Stimulated activated CD8-positive, alpha-beta memory T cell treated with anti-CD3 and anti-CD28 coated beads, Interleukin-15, amount 100 ng/mL, for 4 hours (primary cell): ENCODE measurements at places on chromosomes 12 and 14.

DNA sequence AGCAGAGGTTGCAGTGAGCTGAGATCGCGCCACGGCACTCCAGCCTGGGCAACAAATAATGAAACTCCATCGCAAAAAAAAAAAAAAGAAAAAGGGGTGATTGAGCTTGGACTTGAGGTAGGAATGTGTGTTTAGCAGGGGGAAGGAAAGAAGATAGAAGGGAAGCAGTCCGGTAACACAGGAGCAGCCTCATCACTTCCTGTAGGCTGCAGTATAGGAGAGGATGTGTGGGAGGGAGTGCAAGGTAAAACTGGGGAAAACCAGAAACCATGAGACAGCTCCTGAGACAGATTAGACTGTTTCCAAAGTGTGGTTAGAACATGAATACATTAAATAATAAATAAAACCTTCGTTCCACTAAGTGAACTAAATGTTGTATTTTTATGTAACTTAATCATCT, 49.2 kb downstream of the FGD4 start:
- DNase-seq = no peak

- DNase-seq = no peak
Measured at GRCh38 chr12:13597837-13598236, 383.6 kb downstream of the GRIN2B start.

- no peak for DNase-seq
Measured at GRCh38 chr12:88391556-88391955, 188.7 kb downstream of the KITLG start.

GRCh38 chr14:38409071-38409705, 153.3 kb upstream of the CLEC14A start:
- DNase-seq = no peak

- DNase-seq = no peak
Measured at GRCh38 chr14:68643673-68644072, 149.2 kb downstream of the ZFP36L1 start.

GRCh38 chr12:111428728-111429175, 23.0 kb downstream of the SH2B3 start:
- no peak for DNase-seq

DNA sequence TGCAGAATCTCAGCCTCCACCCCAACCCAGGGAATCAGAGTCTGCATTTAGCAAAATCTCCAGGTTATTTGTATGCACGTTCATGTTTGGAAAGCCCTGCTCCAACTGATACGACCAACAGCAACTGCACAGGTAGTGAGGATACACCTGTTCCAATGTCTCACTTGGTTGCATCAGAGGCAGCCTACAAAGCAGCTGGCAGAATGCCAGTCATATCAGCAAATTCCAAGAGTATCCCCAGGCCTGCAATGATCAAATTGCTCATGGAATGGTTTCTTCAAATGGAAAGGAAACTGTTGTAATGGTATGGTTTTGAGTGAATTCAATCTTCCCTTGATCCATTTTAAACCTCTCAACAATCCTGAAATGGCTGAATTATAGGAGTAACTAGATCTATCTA, 75.4 kb downstream of the GRIP1 start:
- no peak for DNase-seq

GRCh38 chr14:55223364-55223763, 32.0 kb upstream of the DLGAP5 start:
- DNase-seq = no peak

DNA sequence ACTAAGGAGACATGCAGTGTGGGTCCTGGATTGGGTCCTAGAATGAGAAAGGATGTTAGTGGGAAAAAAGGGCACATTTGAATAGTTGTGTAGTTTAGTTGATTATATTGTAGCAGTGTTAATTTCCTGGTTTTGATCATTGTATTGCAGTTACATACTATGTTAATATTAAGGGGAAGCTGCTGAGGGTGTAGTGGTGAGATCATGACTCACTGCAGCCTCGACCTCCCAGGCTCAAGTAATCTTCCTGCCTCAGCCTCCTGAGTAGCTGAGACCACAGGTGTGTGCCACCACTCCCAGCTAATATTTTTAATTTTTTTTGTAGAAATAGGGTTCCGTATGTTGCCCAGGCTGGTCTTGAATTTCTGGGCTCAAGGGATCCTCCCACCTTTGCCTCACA, 21.7 kb downstream of the BORCS5 start:
- DNase-seq = no peak

- no peak for DNase-seq
Measured at GRCh38 chr12:113837084-113837483, 129.0 kb downstream of the RBM19 start.

DNA sequence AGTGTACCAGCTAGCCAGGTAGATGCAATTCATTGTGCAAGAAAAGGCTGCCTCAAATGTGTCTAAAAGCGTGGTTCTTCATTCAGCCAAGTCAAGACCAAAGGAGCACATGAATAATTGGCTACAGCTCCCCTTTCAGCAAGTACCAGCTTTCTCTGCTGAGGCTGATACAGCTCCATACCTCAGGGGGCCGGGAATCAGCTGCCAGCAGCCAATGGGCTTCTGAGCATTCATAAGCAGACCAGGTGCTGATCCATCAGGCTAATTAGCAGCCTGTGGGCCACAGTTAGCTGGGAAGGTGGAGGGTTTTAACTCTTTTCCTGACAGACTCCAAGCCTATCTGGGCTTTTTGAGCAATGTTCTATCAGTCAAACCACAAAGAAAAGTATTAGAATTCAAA, 264.7 kb downstream of the APAF1 start:
- no peak for DNase-seq

GRCh38 chr14:34796902-34797301, 78.3 kb downstream of the BAZ1A start:
- no peak for DNase-seq

DNA sequence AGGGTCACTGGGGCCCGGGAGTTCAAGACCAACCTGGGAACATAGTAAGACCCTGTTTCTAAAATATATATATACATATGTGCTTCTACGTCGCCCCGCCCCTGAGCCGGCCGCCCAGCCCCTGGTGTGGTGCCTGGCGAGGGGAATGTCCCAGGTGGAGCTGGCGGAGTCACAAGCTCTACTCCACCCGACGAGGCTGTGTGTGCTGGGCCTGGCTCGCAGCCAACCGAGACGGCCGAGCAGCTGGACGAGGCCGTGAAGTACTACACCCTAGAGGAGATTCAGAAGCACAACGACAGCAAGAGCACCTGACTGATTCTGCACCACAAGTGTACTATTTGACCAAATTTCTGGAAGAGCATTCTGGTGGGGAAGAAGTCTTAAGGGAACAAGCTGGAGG, 22.1 kb upstream of the ITPK1 start:
- DNase-seq = no peak

- no peak for DNase-seq
Measured at GRCh38 chr12:57741413-57741789, 2.9 kb upstream of the AGAP2 start.

DNA sequence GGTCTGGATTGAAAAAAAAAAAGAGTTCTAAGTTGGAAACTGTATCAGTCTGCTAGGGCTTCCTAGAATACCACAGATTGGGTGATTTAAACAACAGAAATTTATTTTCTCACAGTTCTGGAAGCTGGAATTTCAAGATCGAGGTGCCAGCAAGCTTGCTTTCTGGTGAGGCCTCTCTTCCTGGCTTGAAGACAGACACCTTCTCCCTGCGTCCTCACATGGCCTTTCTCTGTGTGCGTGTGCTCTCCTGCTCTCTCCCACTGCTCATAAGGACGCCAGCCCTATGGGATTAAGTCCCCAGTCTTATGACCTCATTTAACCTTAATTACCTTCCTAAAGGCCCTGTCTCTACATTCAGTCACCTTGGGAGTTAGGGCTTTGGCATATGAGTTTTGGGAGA, 215.5 kb downstream of the PIK3C2G start:
- no peak for DNase-seq

DNA sequence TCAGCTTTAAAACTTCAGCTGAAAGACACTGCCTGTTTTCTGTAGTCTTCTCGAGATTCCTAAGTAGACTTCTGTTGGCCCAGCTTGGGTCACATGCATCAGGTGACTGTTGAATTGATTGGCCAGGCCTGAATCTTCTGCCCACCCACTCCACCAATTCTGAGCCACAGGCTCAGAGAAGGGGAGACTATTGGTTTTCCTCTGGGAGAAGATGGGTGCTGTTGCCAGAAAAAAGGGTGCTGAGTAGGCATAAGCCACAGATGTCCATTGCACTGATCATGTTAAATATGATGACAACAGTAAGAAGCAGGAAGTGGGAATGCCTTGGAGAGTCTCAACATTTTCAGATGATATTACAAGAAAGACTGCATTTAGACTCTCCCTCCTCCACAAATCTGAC, 6.8 kb upstream of the SPTLC2 start:
- DNase-seq = no peak

DNA sequence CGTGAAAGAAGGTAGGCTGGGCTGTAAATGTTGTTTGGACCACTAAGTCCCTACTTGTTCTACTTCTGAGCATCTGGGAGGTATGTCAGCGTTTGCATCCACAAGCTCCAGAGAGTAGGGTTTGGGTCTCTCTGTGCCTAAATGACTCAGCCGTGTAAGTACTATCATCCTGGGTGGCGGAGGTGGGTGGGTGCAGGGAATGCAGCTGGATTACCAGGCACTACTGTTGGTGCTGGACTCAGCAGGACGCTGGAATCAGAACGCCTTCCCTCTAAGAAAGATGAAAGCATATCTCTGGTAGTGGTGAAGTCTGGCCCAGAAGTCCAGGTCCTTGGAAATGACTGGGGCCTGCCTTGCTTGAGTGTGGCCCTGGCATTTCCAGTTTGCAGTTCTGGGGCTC, 289.7 kb downstream of the PCNX1 start:
- DNase-seq = no peak

DNA sequence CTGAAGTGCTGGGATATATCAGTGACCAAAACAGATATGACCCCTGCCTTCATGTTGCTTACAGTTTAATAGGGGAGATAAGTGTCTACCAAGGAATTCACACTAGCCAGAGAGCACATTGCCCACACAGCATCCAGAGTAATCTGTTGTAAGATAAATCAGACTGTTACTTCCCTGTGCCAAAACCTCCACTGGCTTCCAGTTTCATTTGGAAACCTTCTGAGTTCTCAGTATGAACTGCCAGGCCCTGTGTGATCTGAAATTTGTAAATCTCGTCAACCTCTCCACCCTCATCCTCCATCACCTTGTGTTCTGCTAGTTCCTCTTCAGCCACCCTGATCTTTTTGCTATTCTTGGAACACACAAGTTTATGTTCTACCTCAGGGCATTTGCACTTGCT, 154.7 kb downstream of the ETV6 start:
- DNase-seq = no peak

DNA sequence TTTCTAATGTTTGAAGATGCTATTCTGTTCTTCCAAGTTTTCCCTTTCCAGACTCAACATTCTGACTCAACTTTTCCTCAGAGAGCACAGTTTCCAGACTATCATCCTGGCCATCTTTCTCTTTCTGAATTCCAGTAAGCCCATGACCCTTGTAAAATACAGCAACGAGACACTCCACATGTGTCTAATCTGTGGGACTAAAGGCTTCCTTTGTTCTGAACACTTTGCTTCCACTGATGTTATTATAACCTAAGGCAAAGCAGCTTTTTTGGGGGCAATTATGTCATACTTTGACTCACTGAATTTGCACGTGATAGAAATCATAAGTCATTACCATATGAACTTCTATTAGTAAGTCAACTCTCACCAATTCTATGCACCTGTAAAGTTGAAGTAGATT, 6.3 kb upstream of the ART4 start:
- no peak for DNase-seq

GRCh38 chr12:91746976-91747375, 398.7 kb downstream of the BTG1 start:
- no peak for DNase-seq

DNA sequence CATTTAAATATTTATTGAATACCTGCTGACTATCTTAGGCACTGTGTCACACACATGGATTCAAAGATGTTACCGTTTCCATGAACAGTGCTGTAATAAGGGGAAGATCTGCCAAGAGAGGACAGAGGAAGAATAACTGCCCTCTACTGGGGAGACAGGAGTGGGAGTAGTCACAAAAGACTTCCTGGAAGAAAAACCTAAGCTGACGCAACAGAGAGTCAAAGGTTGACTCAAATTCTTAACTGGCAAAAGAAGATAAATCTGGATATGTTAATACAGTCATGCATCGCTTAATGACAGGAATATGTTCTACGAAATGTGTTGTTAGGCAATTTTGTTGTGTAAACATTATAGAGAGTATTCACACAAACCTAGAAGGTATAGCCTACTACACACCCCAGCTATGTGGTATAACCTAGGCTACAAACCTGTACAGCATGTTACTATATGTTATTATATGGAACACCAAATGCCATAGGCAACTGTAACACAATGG, 51.5 kb downstream of the DCAF5 start:
- DNase-seq = no peak

GRCh38 chr12:10068644-10069043, 30.1 kb downstream of the CLEC1A start:
- DNase-seq = no peak

- no peak for DNase-seq
Measured at GRCh38 chr12:45234139-45234865, 18.4 kb downstream of the ANO6 start.

DNA sequence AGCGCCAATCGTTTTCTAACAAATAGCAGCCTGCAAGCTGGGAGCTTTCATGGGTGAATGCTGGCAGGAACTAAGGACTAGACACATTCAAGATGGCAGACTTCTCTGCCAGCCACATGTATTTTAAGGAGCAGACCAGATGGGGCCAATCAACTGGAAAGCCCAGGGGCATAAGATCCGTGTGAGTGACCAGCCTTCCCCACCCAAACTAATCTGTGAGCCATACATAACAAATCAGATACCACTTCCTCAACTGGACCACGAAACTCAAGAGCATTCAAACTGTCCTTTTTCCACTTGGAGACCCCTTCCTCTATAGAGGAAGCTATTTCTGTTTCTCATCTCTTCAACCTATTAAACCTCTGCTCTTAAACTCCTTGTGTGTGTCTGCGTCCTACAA, 9.7 kb downstream of the TCL1B start:
- DNase-seq = no peak

DNA sequence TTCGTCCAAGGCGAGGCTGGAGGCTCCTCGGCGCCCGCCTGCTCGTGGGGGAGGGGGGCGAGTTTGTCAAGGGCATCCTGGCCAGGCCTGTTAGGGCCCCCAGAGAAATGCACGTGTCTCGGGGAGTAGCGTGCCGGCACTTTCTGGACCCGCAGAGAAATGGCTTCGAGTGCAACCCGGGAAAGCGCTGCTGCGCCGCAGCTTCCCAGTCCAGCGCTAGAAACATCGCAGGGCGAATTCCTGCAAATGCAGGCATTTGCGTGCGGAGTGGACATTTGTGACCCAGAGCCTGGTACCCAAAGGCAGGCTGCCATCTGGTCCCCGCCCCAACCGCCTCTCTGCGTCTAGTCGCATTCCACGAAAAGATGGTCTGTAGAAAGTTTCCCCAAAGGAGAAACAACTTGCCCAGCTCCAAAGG, 756 bp downstream of the LGR5 start:
- no peak for DNase-seq

DNA sequence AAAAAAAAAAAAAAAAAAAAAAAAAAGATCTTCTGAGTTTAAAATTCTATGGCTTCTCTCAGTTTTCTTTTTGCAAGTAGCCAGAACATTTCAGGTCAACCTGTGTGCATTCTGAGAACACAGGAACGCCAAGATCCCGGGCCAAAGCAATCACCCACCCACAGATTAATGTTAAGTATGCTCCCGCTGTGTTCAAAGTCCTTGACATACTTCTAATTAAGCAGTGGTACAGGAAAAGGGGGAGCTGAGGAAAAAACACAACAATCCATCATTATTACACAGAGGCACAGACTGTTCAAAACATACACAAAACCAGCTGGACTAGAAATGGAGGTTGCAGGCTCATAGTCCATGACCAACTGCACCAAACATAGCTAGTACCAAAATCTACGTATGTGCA, 2.8 kb downstream of the FBXO21 start:
- DNase-seq = no peak
